ENCODE measurements at places on chromosomes 1 and 21. TPM values are rescaled to one million over a fixed set of nuclear protein-coding genes. Genes with fewer than 3 reads are reported as not detected.

FCRL6 gene
- 0.65 TPM for polyA plus RNA-seq

ADAMTS5 gene
- polyA plus RNA-seq: 25.9 TPM

KCNJ10 gene
- polyA plus RNA-seq: 29.1 TPM

HES4 gene
- polyA plus RNA-seq: 16.1 TPM

CCDC30 gene
- polyA plus RNA-seq: 17.4 TPM

Measured in right renal cortex interstitium (tissue), 3 donors.